ENCODE measurements at places on chromosomes 5 and 9.

GRCh38 chr5:135881819-135882218, 13.8 kb downstream of the IL9 start:
- no peak for DNase-seq

DNA sequence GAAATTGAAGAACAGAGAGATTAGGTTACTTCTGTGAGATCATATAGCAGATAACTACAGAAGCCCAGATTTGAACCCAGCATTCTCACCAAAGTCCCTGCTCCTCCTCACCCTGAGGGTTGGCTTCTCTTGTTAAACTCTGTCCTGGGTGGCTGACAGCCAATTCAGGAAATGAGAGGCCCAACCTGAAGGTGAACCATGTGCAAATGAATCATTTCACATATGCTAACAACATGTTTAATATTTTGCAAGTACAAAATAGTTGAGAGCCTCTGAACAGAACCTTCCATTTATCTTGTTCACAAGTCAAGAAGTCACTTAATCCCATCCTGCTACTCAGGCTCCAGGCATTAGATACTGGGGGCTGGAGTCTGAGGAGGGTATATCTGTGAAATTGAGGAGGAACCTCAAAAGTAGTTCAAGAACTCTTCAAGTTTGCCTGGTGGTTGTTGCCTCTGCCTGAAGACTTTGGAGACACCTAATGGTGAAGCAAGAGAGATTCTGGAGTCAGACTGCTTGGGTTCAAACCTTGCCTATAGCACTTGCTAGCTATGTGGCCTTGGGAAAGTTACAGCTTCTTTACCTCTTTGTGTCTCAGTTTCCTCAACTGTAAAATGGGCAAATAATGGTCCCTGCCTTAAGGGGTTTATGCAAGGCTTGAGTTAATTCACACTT, 564.0 kb downstream of the PSAT1 start:
- DNase-seq: no peak

- no peak for DNase-seq
These were observed 17.5 kb upstream of the CCL28 start for GRCh38 chr5:43429706-43430105.

DNA sequence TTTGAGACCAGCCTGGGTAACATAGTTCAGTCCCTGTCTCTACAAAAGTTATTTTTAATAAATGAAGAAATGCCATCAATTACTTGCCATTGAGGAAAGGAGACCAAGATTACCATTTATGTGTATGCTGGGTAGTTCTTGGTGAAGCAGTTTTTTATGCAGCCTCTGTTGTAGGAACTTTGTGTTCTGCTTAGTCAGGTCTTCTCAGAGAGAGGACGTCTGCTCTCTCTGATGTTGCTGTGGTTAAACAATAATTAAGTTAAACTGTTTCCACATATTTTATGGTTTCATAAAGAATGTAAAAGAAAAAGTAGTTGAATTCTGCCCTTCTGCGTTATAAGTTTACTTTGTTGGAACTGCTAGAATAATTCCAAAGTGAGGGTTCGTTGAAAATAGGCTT, 210.5 kb downstream of the KDM4C start:
- DNase-seq: no peak

GRCh38 chr5:78634229-78634628, 14.3 kb downstream of the LHFPL2 start:
- no peak for DNase-seq

All from CD4-positive, alpha-beta T cell treated with Interleukin-15 for 4 hours (primary cell).